Inflammatory macrophage treated with lipopolysaccharide for 1 hour (primary cell): ENCODE measurements at places on chromosomes 1 and 21.

DNA sequence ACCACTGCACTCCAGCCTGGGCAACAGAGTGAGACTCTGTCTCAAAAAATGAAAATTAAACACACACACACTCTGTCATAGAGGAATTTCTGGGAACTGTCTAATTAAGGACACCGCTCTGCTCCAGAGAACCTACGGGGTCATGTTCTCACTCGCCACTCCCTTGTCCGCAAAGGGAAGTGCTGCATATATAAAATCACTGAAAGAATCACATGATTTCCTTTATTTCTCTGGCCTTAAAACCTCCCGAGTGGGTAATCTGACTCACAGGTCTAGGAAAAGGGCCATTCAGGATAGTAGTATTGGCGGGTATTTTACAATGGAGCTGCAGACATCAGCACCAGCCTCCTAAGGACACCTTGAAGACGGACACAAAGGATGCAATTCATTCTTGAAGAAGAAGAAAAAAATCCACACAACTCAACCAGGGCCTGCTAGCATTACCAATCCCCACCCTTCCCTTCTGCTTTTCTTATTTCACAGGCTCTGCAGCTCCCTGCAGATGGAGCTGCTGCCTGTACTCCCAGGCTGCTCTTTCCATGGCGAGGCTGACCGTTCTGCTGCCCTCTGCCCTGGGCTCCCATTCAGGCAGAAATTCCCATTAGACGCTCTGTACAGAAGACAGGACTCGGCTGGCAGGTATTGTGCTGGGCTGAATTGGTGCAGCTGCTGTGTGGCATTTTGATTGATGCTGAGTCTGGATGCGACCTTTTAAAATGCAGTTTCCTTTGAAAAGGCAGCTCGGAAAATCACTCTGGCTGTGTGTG lies 53.3 kb upstream of the FAM89A start:
- DNase-seq, result peak; percentile 63

DNA sequence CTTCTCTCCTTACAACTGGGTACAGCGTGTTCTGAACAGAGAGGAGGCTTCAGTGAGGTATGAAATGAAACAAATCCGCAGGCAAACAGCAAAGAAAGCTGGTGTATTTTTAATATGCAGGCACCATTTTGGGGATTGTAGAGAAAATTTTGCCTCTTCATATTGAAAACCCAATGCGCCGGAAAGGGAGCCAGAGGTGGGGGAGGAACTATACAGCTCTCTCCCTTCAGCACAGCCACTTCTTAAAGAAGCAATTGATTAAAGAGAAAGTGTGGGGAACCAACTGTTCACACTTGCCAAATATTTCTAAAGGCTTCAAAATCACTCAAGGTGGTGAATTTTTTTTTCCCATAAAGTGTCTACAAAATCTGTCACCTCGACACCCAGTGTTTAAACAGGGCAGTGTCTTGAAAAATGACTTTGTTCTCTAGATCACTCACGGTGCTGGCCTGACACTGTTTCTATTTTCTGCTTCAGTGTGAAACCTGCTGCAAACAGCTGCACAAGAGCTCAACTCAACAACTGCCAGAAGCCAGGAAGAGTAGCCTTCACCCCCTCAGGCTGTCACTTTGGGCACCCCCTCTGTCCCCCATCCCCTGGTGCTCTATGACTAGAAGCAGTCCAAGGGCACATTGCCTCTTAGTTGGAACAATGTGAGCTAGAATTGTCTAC lies 123.8 kb upstream of the CTTNBP2NL start:
- DNase-seq, result no peak

DNA sequence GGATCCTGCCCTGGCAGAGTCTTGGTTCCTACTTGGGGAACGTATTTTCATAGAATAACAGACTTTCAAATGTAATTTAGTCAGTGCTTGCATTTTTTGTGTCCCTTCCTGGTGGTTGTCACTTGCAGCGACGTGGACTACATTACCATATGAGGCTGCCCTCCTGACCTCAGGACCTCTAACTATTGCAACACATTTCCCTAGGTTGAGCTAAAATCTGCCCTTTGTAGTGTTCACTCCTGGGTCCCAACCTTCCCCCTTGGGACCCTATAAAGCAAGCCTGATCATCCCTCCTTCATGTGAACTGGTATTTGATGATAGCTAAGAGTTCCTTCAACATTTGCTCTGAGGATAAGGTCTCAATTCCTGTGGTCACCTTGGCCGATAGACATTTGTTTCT lies 95.6 kb upstream of the CACNA1E start:
- DNase-seq, result no peak

- DNase-seq, result peak; percentile 70
Observed at GRCh38 chr1:207077470-207078377, 10.9 kb upstream of the C4BPB start.

DNA sequence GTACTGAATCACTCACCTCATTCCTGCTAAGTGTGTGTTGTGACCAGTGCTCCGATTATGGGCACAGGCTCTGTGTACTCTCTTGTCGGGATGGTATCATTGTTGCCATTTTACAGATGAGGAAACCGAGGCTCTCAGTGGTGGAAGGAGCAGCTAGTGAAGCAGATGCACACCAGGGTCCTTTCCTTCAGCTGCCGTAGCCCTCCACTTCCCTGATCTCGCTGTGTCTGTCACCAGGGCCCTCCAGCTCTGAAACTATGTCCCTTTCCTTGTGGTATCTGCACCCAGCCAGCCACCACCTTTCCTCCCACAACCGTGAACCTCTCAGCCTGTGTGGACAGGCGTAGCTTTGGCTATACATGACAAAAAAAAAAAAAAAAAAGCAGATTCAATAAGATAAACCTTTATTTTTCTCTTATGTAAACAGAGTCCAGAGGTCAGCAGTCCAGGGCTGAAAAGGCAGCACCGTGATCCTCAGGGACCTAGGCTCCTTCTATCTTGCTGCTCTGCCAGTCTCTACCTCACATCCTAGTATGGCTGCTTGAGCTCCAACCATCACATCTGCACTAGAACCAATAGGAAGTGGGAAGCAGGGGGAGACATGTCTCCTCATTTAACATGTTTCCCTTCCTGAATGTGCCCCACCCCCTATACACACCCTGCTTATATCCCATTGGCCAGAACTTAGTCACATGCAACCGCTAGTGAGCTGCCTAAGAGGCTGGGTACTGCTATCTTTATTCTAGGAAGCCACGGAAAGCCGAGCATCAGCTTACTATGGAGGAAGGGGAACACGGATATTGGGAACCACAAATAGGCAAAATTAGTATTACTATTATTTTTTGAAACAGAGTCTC lies 44.3 kb downstream of the TMEM51 start:
- DNase-seq, result no peak

- peak; percentile 58 for DNase-seq
Observed at GRCh38 chr1:39639305-39640130, at the start of gene HEYL. TSS of gene HEYL (minus strand) at chr1:39639643. CDS start at chr1:39639625, 18 bp downstream.

DNA sequence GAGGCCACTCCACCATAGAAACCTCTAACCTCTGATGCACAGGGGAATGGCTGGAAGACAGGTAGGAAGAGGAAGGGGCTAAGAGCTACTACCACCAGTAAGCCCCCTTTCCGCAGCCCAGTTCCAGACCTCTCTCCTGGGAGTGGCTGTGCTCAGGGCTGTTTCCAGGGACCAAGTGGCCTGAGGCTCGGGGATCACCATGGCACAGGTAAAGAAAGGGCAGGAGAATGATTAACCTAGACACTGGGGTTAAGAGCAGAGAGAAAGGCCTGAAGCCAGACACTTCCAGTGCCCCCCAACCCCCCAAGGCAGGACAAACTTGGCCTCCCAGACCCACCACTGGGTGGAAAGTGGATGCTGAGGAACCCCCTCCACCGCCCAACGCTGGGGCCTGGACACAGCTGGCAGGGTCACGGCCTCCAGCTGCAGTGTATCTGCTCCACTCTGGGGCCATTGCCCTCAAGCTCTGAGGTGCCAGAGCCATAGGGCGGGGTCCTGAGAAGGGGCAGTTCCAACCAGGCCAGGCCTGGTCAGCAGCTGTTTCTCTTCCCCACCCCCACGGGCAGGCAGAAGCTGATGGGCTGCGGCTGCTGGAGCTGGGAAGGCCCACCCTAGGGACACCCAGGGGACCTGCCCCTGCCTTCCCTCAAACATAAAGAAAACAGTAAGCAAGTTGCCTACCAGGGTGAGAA lies 2.6 kb downstream of the TAGLN2 start:
- DNase-seq, result no peak

DNA sequence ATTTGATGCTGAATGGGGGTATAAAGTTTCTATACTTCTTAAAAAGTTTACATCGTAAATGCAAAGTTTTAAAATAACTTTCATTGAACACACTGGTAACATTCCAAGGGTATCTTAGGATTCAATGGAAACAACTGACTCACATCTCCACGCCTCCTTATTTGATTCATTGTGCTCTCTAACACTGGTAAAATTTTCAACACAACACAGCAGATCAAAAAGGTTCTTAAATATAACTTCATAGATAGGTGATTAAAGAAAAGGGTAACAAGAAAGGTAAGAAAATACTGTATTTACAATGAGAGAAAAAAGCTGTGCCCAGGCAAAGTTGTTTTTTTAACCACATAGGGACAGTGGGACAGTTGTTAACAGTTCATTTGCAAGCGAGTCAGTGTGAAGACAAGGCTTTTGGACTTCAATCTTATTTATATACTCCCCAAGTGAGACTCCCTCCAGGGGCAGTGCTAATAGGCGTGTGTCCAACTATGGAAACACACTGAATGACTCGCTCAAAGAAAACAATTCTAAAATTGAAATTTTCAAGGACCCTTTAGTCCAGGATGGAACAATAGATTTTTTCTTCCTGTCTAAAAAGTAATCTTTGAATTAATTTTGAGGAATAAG lies 140.5 kb downstream of the TIAM1 start:
- DNase-seq, result no peak

DNA sequence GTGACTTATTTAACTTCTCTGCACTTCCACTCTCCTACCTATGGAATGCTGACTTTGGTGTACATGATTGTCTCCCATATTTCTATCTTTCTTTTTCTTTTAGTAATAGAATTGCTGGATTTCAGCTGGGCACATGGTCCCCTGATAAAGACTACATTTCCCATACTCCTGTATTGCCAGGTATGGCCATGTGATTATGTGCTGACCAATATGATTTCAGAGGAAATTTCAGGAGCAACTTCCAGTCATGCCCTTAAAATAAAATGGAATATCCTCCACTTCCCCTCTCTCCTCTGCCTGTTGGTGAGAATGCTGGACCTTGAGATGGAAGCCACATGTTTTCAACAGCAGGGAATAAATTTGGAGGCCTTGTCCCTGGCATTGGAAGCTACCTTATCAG lies 130.7 kb upstream of the IGSF21 start:
- DNase-seq, result no peak
